ENCODE measurements at places on chromosomes 3 and 15.
A peak's percentile ranks its signal among the peaks of the same experiment; 100 is the strongest.

GRCh38 chr3:188254520-188255070 lies 100.6 kb downstream of the LPP start:
- no peak for DNase-seq

DNA sequence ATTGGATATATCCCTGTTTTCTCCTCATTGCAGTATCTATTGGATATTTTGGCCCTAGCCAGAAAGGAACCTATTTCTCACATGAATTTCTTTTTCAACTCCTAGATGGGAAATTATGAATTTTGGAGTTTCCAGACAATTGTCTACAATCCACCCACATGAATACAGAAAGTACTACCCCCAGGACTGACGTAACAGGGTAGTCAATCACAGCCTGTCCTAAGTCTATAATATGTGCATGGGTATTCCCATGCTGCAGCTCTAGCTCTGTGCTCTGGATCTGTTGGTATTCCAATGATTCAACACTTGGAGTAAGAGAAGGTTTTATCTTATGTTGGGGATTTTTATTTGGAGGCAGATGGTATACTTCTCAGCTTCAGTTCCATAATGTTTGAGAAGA lies 393.1 kb upstream of the ARRDC4 start:
- DNase-seq: no peak

DNA sequence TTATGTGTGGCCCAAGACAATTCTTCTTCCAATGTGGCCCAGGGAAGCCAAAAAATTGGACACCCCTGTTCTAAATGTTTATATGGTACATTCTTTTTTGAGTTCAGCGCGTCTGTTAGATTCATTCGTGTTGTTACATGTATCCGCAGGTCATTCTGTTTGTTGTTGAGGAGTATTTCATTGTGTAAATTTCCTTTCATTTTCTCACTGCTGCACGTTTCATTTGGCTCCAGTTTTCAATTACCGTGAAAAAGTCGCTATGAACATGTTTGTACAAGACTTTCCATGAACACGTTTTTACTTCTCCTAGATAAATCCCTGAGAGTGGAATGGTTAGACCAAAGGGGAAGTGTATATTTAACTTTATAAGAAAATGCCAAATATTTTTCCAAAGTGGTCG lies 7.5 kb upstream of the OPA1 start:
- DNase-seq: no peak

GRCh38 chr3:60274098-60274497 lies 977.2 kb downstream of the FHIT start:
- no peak for DNase-seq

- no peak for DNase-seq
Measured at GRCh38 chr3:10435850-10436249, 69.5 kb downstream of the ATP2B2 start.

- no peak for DNase-seq
Measured at GRCh38 chr3:156723182-156723619, 48.8 kb downstream of the TIPARP start.

GRCh38 chr3:27877061-27878013 lies 155.2 kb upstream of the EOMES start:
- no peak for DNase-seq

DNA sequence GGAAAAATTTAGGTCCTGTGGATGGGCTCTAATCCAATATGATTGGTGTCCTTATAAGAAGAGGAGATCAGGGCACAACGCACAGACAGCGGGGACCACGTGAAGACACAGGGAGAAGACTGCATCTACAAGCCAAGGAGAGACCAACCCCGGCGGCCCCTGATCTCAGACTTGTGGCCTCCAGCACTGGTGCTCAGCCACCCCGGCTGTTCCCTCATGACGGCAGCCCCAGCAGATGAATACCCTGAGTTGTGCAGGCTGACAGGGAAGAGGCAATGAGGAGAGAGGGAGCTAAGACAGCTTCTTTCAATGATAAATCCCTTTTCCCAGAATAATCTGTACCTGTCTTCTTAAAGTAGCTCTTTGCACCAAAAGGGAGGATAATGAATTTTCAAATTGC lies 33.3 kb upstream of the CGNL1 start:
- no peak for DNase-seq

- DNase-seq: no peak
Measured at GRCh38 chr3:121718205-121718846, 31.2 kb downstream of the GOLGB1 start.

GRCh38 chr3:38617586-38617985 lies 31.9 kb downstream of the SCN5A start:
- DNase-seq: no peak

GRCh38 chr3:42369832-42370231 lies 40.6 kb downstream of the LYZL4 start:
- DNase-seq: no peak

DNA sequence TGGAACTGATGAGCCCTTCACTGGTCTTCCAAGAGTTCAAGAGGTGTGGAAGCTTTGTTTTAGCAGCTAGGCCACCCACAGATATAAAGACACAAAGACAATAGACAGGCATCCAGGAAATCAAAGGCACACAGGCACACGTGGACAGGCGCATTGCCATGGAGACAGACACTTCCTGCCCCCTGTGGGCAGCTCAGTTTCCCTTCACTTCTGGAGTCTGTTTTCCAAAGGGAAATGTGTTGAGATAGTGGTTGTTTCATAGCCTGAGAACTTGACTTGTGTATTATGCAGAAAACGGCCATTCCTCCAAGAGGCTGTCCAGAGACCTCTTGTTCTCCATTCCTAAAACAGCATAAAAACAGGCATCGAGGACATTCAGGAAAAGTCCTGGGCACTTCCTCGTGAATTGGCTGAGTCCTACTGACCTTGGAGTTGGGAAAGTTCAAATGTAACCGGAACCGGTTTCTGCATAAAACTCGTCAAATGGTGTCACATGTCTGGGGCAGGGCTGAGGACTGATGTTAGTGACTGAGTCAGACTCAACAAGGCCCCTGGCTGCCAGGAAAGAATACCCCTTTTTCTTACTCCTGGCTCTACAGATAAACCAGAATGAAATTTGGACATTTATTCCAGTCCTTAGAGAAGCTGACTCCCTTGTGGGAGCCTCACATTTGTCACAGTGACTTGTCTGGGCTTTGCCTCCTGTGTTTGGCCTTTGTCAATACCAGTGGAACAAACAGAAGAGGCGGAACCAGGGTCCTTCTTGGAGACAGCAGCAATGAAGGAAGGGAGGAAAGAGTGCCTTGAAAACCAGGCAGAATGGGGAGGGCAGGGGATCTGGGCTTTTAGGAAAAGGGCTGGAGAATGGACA lies 1.3 kb downstream of the ALPK3 start:
- DNase-seq: no peak

DNA sequence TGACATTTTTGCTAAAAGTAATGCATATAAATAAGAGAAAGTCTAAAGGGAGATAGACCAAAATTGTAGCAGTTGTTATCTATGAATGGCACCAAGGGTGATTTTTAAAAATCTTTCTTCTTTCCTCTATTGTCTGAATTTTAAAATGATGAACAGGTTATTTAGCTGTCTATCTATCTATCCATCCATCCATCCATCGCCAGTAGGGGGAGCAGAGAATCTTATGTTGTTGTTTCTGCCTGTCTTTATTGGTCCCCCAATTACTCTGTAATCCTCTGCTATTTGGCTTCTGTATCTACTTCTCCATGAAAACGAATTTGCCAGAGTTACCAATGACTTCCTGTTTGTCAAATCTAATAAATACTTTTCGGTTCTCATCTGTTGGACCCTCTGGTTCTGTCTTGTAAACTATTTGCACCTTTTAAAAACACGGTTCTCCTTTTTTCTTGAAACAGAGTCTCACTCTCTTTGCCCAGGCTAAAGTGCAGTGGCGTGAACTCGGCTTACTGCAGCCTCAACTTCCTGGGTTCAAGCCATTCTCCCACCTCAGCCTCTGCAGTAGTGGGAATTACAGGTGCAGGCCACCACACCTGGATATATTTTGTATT lies 86.0 kb downstream of the ECT2 start:
- DNase-seq: peak; percentile 34

DNA sequence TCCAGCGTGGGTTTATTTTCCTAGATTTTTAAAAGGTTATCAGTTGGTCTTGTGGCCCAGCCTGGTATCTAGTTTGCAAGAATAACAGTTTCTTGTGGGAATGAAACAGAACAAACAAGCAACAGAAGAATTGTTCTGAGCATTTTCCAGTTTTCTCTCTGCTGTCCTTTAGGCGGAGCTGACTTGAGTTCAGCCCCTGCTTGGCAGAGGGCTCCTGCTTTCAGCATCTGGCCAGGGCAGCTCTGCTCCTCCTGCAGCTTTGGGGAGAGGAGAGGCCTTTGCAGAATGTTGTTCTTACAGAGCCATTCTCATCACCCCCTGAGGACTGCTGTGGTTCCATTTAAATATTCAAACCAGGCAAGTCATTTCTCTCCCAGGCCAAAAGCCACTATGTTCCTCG lies 117.7 kb downstream of the ALDH1A2 start:
- no peak for DNase-seq

Data from HTR-8/SVneo (cell line).